Brain (organoid and tissue), 16 donors: ENCODE measurements at places on chromosomes 7 and 10.
A peak's percentile ranks its signal among the peaks of the same experiment; 100 is the strongest.

DNA sequence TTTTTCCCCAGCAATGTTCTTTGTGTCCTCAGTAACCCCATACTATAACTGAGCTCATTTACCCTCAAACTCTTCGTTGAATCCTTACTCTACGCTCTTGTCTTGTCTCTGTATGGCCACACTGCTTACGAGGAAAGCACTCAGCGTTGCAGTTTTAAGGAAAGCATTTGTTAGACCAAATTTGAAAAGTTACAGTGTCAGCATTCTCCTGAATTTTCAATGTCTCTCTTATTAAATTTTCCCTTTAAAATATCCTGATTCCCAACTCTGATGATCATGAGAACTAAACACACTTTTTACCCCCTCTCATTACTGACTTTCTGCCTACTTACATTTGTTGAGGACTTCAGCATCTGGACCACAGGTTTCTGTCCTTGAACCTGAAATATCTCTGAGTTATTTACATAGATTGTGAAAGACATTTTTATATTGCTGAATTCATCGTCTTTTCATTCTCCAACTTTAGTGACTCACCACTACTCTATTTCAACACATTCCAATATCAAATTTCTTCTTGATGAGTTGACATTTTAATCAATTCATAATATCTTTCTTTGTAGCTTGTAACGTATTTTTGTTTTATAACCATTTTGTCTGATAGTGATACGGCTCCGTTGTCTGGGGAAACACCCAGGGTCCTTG lies 19.8 kb upstream of the VWDE start:
- no peak for DNase-seq

DNA sequence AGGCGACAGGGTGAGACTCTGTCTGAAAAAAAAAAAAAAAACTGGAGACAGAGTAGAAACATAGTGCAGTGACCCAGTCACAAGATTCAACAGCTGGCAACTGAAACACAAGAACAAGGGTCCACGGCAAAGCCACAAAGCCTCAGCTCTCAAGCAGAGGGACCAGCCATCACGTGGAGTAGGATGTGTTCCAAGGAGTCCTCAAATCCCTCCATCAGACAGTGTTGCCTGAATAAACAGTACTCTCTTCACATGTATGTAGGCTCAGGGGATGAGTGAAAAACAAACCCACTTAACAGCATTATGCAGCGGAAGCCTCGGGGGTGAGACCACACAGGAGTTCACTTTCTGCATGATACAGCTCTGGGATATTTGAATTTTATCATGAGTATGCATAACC lies 62.0 kb downstream of the SLIT1 start:
- peak; percentile 57 for DNase-seq

DNA sequence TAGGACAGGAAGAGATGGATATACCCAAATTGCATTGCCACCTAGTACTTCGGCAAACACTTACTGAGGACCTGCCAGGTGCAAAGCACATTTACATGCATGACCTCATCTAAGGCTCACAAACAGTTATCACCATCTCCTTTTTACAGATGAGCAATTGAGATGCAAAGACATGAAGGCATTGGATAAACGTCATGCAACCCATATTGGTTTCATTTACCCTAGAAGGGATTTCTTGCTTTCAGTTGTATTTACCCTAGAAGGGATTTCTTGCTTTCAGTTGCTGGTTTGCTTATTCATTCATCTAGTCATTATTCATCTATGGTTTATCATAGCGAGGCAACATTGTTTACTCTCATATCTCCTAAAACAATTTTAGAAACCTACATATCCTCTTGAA lies 52.2 kb downstream of the STEAP1B start:
- DNase-seq, result no peak

GRCh38 chr10:27893358-27893954 lies 105.4 kb downstream of the ODAD2 start:
- DNase-seq, result no peak

- no peak for DNase-seq
Measured at GRCh38 chr10:130638991-130639390, 502.8 kb downstream of the GLRX3 start.

- DNase-seq, result no peak
Measured at GRCh38 chr7:106064316-106064715, 47.8 kb downstream of the SYPL1 start.

DNA sequence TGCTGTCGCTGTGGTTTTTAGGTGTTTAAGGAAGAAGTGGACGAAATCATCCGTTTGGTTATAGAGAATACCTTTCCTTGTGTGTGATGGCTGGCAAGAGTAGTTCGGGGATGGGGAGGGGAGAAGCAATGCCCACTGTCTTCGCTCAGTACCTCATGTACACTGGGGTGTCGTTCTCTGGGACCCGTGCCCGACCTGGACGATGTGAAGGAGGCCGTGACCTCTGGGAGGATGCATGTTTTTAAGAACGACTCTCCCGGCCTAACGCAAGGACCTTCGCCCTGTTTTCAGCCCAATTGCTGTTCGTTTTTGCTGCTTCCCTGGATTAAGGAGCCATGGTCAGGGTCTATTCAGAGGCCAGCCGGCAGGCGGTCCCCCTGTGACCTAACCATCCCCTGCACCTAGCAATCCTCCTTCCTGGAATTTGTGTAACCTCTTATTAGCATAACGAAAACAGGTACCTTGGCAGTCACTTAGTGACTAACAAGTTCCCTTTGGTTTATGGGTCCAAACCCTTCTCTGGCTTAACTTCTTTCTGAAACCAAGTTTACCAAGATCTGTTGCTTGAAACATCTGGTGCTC lies 1.3 kb downstream of the NFE2L3 start:
- DNase-seq, result no peak

- no peak for DNase-seq
Measured at GRCh38 chr7:131554880-131555516, 1.4 kb downstream of the PODXL start.

GRCh38 chr7:45967591-45968157 lies 46.6 kb upstream of the IGFBP3 start:
- no peak for DNase-seq

DNA sequence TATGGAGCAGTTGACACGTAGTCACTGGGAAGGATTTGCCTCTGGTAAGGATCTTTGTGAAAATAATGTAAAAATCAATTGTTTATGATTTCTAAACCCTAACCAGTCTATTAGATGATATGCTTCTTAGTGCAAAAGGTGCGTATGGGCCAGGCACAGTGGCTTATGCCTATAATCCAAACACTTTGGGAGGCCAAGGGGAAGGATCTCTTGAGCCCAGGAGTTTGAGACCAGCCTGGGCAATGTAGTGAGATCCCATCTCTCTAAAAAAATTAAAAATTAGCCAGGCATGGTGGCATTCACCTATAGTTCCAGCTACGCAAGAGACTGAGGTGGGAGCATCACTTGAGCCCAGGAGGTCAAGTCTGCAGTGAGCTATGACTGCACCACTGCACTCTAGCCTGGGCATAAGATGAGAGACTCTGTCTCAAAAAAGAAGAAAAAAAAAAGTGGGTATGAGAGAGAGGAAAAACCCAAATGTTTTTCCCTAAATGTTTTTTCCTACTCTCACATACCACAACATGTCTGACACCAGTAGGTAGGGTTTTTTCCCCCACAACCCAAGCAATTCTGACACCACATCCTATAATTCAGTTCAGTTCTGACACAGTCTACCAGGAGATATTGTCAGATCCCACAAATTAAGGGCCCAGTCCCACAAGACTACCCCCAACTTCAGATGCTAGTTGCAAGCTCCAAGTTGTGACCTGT lies 36.5 kb downstream of the DNAJC9 start:
- DNase-seq, result no peak

- no peak for DNase-seq
Measured at GRCh38 chr10:55400075-55400849, 599.2 kb upstream of the PCDH15 start.
